ENCODE measurements at places on chromosomes 6 and 20.
A peak's percentile ranks its signal among the peaks of the same experiment; 100 is the strongest.

- peak; percentile 12 for DNase-seq
Measured at GRCh38 chr6:138485005-138485545, 14.2 kb downstream of the NHSL1 start.

DNA sequence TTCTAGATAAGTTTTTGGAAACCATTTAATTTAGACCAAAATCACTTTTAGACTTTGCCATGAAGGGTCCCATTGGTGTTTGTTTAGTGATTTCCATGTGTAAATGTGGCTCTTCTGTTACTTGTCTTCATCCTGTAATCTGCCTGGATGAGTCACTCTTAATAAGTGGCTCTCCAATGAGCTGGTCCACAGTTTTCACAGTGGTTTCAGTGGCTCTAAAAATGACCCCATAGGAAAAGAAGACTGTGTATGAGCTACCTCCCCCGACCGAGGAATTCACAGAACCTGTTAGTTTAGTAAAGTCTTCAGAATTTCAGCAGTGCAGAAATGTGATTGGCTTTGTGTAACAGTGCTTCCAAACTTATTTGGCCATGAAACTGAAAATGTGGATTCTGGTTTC, 492.0 kb upstream of the MARCKS start:
- no peak for DNase-seq

- no peak for DNase-seq
Measured at GRCh38 chr6:87341899-87342298, 2.7 kb upstream of the C6orf163 start.

- no peak for DNase-seq
Measured at GRCh38 chr6:90374201-90374600, 77.6 kb upstream of the BACH2 start.

DNA sequence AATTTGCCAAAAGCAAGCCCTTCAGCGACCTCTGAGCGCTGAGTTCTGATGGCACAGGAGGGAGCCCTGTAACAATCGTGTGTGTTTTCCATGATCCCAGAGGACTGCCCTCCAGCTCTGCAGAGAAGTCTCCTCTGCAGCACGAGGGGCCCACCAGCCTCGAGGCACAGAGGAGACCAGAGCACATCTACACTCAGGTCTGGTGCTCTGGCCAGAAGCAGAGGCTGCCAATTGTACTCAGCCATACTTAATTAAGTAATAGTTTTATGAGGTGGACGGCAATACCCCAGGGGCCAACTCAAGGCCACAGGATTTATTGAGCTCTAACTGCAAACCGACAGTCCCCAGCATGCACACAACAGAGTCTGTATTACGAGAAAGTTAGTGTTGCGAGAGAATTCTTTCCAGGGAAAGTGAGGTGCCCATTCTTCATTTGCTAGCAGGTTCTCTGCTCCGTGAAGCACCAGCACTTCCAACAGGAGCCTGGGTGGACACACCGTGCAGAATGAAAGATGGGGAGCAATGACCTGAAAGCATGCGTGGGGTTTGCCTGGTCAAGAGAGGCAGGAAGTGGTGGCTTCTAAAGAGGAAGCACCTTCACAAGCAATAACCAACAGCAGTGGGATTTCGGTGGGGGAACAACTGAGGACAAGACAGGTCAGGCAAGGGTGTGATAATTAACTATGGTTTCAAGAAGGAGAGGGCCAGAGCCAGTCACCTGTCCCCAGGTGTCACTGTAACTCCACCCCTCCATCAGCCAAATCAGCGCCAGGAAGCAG, 92.8 kb upstream of the FOXC1 start:
- no peak for DNase-seq

- DNase-seq, result no peak
Measured at GRCh38 chr6:131040866-131041265, 22.2 kb downstream of the EPB41L2 start.

- DNase-seq, result no peak
Measured at GRCh38 chr6:128379577-128379976, 140.8 kb downstream of the PTPRK start.

DNA sequence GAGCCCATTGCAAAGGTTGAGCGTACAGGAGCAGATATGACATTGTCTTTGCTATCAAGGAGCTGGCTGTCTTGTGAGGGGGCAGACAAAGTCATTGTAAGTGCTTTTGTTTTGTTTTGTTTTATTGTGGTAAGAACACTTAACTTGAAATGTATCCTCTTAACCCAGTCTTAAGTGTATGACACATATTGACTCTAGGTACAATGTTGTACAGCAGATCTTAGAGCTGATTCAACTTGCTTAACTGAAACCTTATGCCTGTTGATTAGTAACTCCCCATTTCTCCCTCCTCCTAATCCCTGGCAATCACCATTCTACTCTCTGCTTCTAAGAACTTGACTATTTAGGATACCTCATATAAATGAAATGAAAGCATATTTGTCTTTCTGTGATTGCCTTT, 429.0 kb downstream of the BMP2 start:
- no peak for DNase-seq

GRCh38 chr6:102026649-102027048, 633.1 kb downstream of the GRIK2 start:
- no peak for DNase-seq

GRCh38 chr6:4129446-4129845, 5.9 kb downstream of the ECI2 start:
- no peak for DNase-seq

DNA sequence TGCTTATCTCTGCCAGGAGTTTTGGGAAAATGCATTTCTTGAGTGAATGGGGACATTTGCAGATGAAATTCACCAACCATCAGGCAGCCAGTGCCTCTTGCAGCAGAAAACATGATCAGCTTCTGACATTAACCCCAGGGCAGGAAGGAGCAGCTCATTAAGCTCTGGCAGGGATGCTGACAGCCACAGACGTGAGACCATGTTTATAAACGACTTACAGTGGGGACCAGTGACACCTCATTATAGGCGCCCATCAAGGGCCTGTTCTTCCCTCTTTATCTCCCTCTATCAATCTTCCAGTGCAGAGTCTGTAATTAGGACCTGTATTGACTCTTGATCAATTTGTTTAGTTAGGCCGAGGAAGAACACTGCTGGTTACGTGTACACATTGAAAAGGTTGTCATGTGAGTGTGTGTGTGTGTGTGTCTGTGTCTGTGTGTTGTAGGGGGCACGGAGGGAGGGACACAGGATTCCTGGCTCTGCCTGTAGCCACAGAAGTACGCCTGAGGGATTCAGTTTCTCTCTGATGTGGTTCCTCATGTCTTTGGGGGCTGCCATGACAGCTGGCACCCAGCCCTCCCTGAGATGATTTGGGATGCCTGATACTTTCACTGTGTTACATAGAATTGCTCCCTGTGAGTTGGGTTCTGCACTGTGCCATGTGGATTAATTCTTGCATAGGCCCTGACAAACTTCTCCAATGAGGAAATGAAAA, 428.4 kb upstream of the CHD6 start:
- DNase-seq, result no peak

GRCh38 chr20:11778206-11778570, 139.5 kb upstream of the BTBD3 start:
- DNase-seq, result no peak

DNA sequence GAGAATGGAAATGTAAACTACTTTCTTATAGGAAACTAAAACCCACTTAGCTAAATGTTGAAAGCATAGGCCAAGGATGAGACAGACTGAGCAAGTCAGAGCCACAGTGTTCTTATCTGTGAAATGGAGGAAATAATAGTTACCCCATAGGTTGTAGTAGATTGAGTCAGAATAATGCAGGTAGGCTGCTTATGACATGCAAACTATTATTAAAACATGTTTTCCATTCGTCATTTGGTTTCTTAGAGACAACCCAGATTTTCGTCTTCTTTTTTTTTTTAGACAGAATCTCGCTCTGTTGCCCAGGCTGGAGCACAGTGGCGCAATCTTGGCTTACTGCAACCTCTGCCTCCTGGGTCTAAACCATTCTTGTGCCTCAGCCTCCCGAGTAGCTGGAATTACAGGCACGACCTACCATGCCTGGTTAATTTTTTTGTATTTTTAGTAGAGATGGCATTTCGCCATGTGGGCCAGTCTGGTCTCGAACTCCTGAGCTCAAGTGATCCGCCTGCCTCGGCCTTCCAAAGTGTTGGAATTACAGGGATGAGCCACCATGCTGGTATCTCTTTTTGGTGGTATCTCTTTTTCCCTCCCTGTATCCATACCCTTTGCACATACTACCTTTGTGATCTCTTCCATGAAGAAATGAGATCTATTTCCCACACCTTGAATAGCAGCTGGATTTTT, 196.5 kb upstream of the ZNF217 start:
- DNase-seq, result no peak

GRCh38 chr20:5171790-5172164, 45.0 kb downstream of the CDS2 start:
- no peak for DNase-seq

DNA sequence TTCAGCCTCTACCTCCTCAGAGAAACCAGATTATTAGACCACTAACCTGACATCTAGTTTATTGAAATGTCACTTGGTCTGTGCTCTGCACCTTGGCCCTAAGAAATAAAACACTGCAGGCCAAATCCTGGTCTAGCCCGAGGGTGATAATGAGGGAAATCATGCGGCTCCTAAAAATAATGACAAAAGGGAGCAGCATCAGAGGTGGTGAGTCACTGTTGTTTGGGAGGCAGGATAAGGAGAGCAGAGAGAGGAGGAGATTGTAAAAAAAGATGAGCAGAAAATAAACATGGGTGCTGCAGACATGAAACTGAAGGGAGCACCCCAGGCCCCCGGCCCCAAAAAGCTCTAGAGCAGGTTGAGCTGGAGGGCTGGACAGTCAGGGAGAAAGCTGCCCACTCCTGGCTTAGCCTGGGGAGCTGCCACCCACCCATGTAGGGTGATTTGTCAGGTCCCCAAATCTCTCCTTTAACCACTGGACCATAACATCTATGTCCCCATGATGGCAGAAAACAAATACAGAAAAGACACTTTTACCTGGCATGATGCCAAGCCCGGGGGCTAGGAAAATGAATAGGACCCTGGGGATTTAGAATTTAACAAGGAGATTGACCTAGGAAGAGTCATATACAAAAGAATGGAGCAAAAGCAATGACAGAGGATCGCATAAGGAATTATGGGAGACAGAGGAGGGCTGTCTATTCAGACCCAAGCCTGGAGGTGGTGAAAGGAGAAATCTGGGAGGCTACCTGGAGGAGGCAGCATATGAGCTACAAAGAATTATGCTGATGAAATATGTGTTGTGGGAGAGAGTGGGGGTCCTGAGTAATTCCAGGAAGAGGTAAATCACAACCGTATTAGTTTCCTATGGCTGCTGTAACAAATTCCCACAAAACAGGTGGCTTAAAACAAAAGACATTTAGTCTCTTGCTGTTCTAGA, 103.7 kb downstream of the SNAP25 start:
- no peak for DNase-seq

DNA sequence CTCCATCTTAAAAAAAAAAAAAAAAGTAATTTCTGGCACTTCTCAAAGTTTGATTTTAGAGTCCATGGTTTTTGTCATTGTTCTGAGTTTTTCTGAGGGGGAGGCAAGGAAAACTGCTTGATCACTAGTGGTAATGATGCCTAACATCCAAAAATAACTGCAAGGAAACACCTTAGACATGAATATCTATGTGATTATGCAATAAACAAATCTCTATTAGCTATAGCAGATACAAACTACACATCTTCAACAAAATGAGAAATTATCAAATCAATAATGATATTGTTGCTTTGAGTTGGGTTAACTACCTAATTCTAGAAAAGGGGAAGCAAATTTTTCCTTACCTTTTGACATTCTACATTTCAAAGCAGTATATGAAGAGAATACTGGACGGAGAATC, 230.9 kb upstream of the JARID2 start:
- no peak for DNase-seq

DNA sequence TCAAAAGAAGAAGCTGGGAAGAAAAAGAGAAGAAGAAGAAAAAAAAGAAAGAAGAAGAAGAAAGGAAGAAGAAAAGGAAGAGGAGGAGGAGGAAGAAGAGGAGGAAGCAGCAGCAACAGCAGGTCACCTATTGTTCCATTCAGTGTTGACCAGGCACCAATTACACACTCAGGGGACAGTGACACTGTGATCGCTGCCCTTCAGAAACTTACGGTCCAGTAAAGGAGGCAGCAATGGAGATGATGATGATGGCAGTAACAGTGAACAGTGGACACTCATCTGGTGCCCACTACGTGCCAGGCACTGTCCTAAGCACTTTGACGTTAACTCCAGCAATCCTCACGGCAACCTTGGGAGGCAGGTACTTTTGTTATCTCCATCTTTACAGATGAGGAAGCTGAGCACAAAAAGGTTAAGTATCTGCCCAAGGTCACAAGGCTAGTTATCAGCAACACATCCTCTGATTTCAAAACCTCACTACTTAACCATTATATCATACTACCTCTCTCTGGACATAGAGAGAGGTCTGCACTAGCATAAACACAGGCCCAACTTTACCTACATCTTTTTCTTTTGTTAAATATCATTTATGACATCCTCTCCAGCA, 83.2 kb downstream of the SLC22A23 start:
- DNase-seq, result no peak

DNA sequence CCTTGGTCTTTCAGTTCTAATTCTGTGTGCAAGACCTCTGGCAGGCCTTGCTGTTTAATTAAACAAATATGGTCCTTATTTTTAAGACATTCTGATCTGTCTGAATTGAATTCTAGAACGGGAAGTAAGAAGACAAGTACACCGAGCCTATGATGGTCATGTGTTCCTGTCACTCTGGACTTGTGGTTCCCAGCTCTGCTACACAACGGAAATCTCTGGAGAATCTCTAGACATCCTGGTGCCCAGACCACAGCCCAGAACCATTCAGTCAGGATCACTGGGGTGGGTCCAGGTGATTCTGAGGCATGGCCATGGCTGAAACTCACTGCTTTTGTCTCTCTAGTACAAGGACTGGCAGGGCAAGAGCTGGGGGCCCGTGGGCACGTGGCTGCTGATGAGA, 15.9 kb upstream of the KCNK16 start:
- no peak for DNase-seq

DNA sequence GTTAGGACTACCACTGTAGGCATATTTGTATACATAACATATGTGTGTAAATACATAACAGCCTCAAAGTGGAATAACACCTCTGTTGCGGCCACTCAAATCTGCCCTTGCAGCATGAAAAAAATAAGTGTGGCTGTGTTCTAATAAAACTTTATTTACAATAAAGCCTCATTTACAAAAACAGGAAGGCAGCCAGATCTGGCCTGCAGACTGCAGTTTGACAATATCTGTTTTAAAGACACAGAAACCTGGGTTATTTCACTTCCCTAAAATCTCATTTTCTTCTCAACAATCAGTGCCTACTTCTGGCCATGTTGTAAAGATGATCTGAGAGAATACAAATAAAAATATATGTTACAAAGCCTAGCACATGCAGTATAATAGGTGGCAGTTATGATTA, 53.9 kb upstream of the SCML4 start:
- no peak for DNase-seq
